HEK293T (cell line): ENCODE measurements at places on chromosomes 11 and 22.
A peak's percentile ranks its signal among the peaks of the same experiment; 100 is the strongest.

- no peak for DNase-seq
Measured at GRCh38 chr11:88801484-88802123, 264.2 kb downstream of the GRM5 start.

DNA sequence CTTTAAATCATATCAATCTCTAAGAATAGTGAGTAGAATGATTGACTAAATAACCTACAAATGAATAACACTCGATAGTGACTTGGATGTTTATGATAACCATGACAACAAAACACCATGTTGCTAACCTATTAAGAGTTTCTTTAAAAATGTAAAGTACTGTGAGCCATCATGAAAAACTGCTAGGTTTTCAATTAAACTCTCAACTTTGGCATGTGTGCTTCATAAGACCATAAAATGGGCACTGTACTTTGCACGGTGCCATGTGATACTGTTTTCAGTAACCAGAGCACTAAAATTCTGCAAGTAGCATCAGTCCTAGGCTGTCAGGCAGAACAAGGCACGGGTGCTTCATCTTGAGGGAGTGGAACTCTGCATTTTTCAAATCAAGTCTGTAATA, 96.2 kb upstream of the TRIM77 start:
- no peak for DNase-seq

DNA sequence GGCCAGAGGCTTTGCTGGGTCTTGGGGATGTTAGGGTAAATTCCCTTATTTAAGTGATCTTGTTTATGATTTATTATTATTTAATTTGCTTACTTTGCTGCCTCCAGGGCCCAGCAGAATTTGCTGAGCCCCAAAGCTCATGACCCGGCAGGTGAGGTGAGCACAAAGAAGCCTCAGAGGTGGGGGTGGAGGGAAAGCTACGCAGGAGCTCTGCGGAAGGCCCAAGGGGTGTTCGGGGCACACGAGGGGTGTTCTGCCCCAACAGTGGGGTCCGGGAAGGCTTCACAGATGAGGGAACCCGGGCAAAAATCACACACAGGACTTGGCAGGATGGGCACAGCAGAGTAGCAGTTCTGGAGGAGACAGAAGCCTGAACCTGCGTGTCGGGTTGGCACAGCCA, 6.7 kb upstream of the LINC01488 start:
- no peak for DNase-seq

- DNase-seq = peak; percentile 67
Measured at GRCh38 chr11:65558002-65558929, at the start of gene LTBP3. TSS of gene LTBP3 (minus strand) at chr11:65558359. CDS start at chr11:65557959, 400 bp downstream.

GRCh38 chr11:46450846-46451477, 59.4 kb upstream of the CHRM4 start:
- DNase-seq = no peak

GRCh38 chr11:31799435-31800397, 11.4 kb downstream of the PAX6 start:
- DNase-seq = no peak

GRCh38 chr22:40512426-40513136, 123.9 kb downstream of the MRTFA start:
- no peak for DNase-seq
